ENCODE measurements at places on chromosomes 3 and 15. TPM values are rescaled to one million over a fixed set of nuclear protein-coding genes. Genes with fewer than 3 reads are reported as not detected.

GRCh38 chr3:167350245-167350862 is 29.7 kb downstream of the ZBBX start:
- DNase-seq: peak; percentile 7

- DNase-seq: no peak
Observed at GRCh38 chr3:183279371-183279770, 26.3 kb downstream of the B3GNT5 start.

GRCh38 chr15:59792359-59792758 is 103.2 kb upstream of the BNIP2 start:
- DNase-seq: no peak

- DNase-seq: no peak
Observed at GRCh38 chr3:15241341-15241740, 35.3 kb downstream of the CAPN7 start.

DNA sequence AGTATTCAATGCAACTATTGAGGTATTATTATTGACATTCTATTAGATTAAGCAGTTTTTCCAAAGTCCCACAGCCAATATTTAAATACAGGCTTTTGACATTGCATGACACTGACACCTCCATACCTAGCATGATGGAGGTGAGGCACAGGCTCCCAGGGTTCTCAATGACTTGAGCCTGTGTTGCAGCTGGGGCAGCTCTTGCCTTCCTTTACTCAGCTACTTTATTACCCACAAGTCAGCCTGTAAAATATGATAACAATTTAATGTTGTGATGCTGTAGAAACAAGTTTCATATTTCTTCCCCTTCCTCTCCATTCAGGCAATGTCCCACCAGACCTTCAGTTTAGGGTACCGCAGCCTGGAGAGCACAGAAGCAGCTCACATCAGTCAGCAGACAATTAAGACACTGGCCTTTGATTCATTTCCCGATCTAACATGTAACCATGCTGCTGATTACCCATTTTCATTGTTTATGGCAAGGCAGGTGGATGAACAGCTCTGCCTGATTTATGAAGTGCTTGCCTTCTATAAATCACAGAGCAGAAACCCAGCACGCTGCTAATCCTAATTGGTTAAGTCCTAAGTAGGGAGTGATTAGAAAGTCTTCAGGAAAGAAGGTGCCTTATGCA is 826.1 kb downstream of the AGBL1 start:
- DNase-seq: no peak

DNA sequence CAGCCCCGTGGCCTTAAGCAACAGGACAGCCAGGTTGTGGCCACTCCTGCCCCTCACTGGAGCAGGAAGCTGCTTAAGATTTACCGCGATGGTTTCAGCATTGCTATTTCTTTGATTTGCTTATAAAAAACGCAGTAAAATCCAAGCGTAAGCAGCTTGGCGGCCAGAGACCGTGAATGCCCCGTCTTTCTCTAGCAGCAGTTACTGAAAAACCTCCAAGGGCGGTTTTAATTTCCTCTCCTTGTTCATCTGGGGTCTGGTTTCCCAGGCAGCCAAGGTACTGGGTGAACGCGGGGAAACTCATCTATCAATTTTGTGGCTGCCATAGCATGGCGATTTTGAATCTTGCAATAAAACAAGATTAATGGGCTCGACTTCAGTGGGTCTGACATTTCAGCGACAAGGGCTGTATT is 130.3 kb downstream of the MINAR1 start:
- DNase-seq: peak; percentile 30

- no peak for DNase-seq
Observed at GRCh38 chr15:85757939-85758654, 36.6 kb downstream of the KLHL25 start.

DNA sequence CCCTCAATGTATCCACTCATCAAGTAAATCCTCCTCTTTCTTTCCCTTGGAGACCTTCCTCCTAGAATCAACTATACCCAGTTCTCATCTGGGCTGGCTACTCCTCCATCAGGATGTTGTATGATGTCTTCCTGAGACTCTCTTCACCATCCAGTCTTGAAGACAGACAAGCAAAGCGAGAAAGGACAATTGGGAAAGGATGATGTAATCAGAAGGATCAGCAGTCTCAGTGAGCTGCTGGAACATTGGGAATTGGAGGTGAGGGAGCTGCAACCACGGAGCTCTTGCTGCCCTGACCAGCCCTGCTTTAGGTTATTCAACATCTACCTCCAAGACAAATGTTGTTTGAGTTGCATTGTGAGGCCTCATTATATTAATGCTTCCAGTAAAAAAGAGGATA is 48.0 kb upstream of the UBP1 start:
- no peak for DNase-seq

GRCh38 chr3:175484666-175485065 is 625.5 kb downstream of the NAALADL2 start:
- DNase-seq: no peak

DNA sequence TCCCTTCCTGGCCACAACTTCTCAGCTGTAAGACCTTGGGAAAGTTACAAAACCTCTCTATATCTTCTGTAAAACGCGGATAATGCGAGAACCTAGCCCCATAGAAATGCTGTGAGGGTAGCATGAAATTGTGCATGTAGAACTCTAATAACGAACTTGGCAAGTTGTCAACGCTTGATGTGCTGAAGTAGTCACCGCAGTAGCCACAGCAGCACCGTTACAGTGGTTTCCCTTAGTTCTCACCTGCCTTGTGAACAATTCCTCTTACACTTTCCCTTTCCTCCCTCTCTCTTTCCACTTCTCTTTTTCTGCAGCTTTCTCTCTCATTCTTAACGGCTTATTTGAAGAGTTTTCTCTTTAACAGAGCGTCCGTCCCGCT is 447 bp upstream of the SHQ1 start:
- no peak for DNase-seq

- no peak for DNase-seq
Observed at GRCh38 chr15:45157974-45158373, 28.2 kb downstream of the DUOX1 start.

GRCh38 chr3:117603097-117603496 is 893.5 kb downstream of the TUSC7 start:
- no peak for DNase-seq

DNA sequence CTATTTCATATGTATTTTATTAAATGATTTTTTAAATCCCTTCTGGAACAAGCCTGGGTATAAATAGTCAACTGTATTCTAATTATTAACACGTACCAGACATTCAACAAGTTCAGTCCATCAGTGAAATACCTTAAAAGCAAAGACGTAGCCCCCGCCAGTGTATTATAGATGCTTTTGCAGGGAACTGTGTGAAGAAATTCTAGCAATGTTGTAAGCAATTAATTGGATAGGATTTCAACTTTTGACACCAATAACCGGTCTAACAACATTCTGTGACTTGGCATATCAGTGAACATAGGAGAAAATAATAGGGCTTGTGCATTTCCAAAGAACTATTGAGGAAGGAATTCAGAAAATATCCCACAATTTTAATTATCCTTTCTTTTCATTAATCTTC is 67.2 kb upstream of the TGFBR2 start:
- no peak for DNase-seq

GRCh38 chr3:44995142-44995770 is 19.2 kb downstream of the EXOSC7 start:
- no peak for DNase-seq

- no peak for DNase-seq
Observed at GRCh38 chr3:46193436-46193835, 14.7 kb downstream of the CCR1 start.

DNA sequence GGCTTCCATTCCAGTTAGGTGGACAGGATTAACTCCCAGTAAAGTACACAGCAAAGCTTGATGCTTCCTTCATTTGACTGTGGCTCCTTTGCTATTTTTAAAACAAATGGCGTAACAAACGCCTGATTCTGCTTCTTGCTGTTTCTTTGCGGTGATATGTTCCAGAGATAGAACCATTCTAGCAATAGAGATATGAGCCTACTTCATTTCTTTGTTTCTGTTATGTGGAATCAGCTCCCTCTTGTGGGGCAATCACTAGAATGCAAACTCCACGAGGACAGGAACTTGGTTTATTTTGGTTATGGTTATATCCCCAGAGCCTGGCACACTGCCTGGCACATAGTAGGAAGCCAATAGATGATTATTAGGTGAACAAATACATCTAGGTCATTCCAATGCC is 122.6 kb upstream of the SLC6A11 start:
- DNase-seq: no peak

DNA sequence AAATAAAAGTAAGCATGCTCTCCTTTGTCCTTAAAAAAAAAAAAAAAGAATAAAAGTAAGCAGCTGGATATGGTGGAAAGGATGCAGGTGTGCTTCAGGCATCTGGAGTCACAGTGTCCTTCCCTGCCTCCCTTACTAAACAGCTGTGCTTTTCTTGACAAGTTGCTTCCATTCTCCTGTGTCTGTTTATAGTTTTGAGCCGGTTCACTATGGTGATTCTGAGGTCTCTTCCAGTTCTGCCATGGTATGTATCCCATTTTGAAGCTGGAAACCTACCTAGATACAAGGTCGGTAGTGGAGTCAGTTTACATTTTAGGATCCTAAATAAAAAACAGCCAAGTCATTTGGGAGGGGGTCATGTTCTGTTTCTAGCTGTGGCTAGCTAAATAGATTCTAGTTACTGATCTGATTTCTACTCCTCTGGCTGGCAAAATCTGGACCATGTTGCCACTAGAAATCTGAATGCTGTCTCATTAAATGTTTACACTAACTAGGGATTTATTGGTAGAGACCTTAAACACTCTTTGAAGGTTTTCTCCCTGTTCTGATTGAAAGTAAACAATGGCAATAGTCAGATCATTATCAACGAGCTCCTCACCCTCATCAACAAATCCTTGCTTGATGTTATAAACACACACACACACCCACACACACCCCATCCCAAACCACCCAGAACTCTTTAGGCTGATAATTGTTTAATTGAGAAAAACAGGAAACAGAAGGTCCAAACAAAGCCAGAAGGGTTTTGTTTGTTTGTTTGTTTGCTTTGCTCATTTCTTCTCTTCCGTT is 7.9 kb downstream of the TNFSF10 start:
- DNase-seq: no peak

GRCh38 chr15:25739687-25740121 is 123.4 kb downstream of the ATP10A start:
- no peak for DNase-seq

DNA sequence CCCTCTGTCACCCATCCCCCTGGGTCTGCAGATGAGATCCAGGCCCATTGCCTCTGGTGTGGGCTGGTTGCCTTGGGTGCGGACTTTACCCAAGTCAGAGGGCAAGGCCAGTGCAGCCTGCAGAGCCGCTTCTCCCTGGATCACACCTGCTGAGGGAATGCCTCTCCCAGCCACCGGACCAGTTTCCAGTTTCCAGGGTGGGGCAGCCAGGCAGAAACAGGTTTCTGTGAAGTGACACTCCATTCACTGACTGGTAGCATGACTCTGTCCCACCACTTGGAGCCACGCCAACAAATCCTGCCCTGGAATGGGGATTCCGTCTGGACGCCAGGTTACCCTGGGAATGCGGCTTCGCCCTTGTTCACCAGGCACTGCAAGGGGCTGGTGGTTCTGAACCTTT is 30.0 kb downstream of the PAQR5 start:
- no peak for DNase-seq

GRCh38 chr3:190860521-190860920 is 2.0 kb downstream of the GMNC start:
- no peak for DNase-seq

DNA sequence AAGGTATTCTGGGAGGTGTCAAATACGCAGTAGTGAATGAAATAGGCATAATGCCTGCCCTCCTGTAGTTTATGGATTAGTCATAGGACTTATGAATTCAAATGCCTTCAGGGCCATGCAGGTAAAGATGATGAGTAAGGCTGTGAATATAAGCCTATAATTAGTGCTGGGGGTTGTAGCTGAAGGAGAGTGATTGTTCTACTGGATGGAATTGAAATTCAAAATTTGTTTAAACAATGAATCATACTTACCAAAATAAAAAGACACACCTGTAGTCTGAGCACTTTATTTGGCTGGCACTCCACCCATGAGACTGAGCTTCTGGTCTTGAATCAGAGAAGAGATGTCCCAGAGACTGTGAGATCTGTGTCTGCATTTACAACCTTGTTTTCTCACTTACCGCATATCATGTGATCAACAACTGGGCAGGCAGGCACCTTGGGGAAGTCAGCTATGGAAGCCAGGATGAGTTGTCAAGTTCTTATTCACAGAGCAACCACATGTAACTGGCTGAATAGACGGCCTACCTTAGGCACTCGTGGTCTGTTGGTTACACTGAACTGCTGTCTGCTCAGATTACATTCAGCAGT is 291.8 kb downstream of the NAALADL2 start:
- DNase-seq: no peak

- no peak for DNase-seq
Observed at GRCh38 chr15:82138306-82138705, 92.5 kb upstream of the MEX3B start.

DNA sequence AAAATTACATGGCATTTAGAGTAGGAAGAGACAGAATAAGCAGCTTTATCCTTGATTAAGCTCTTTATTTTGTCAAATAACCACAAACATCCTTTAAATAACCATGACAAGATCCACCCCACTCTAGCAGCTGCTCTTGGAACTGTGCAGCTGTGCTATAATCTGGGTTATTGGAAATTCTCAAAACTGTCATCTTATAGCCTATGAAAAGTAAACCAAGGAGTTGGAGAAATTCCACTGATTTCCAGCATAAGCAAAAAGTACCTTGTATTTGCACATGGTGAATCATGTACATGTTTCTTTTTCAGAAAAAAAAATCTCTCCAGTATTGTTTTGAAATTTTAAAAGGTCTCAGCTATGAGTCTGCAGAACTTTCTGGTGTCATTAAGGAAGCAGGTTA is 88.8 kb upstream of the ABI3BP start:
- DNase-seq: no peak

GRCh38 chr3:66478960-66479359 is 21.9 kb downstream of the LRIG1 start:
- no peak for DNase-seq

- DNase-seq: no peak
Observed at GRCh38 chr3:43041517-43041916, 62.4 kb downstream of the GASK1A start.

CFAP92 gene
- 1.5 TPM for polyA plus RNA-seq

OSTN gene
- polyA plus RNA-seq: 42.6 TPM

SERINC4 gene
- 0.66 TPM for polyA plus RNA-seq

OXSR1 gene
- polyA plus RNA-seq: 54.8 TPM

SPATA12 gene
- polyA plus RNA-seq: 0.06 TPM

CKMT1B gene
- 2.9 TPM for polyA plus RNA-seq

ZNF80 gene
- polyA plus RNA-seq: not detected

MCF2L2 gene
- polyA plus RNA-seq: 1.5 TPM

DUOX1 gene
- polyA plus RNA-seq: 2.3 TPM

TMEM207 gene
- 23.9 TPM for polyA plus RNA-seq

DPPA2 gene
- polyA plus RNA-seq: 1.3 TPM

PIK3CA gene
- 29.7 TPM for polyA plus RNA-seq

CPLX3 gene
- polyA plus RNA-seq: not detected

EXD1 gene
- polyA plus RNA-seq: not detected

C3orf70 gene
- polyA plus RNA-seq: 7.4 TPM

USP4 gene
- polyA plus RNA-seq: 54.5 TPM

All from left renal cortex interstitium (tissue), 4 donors.